ENCODE measurements at places on chromosomes 6 and 20. TPM values are rescaled to one million over a fixed set of nuclear protein-coding genes. Genes with fewer than 3 reads are reported as not detected.

Gene EPB41L1
- total RNA-seq = 133 TPM

Gene CDH4
- total RNA-seq = 21.9 TPM

Gene HRH3
- 2.3 TPM for total RNA-seq

Gene MYB
- 4.8 TPM for total RNA-seq

Gene BMP6
- 5.1 TPM for total RNA-seq

Gene SLC24A3
- total RNA-seq = 50.5 TPM

Gene C6orf141
- total RNA-seq = 1.6 TPM

Gene DNAH8
- total RNA-seq = under 0.01 TPM

Gene LGSN
- under 0.01 TPM for total RNA-seq

Gene THBS2
- total RNA-seq = 14.1 TPM

Gene C20orf204
- 3.7 TPM for total RNA-seq

Gene OCSTAMP
- total RNA-seq = not detected

Gene POLR3F
- 31.8 TPM for total RNA-seq

Gene PHF20
- total RNA-seq = 50.5 TPM

Gene CCN6
- total RNA-seq = not detected

Gene MCCD1
- not detected for total RNA-seq

Gene MEI4
- total RNA-seq = 2.1 TPM

Gene BPI
- 0.46 TPM for total RNA-seq

Gene SLC22A7
- total RNA-seq = 0.23 TPM

Gene EYA2
- total RNA-seq = 3.5 TPM

Gene HS3ST5
- total RNA-seq = 26.1 TPM

Gene TPBG
- 7.2 TPM for total RNA-seq

Gene CPNE5
- 36.0 TPM for total RNA-seq

Gene NELFE
- 47.5 TPM for total RNA-seq

Gene TP53TG5
- not detected for total RNA-seq

Gene DSP
- total RNA-seq = 6.2 TPM

Gene RAD21L1
- total RNA-seq = not detected

Gene TRERF1
- 4.8 TPM for total RNA-seq

Gene DNMT3B
- total RNA-seq = 4.2 TPM

Gene MAP3K4
- total RNA-seq = 50.5 TPM

Gene TFAP2D
- total RNA-seq = 0.92 TPM

Gene RGS17
- total RNA-seq = 81.2 TPM

Gene VSX1
- 0.46 TPM for total RNA-seq

Gene AK9
- 54.7 TPM for total RNA-seq

Gene ADGRF4
- not detected for total RNA-seq

Gene SMLR1
- not detected for total RNA-seq

Gene PTGIS
- total RNA-seq = 11.1 TPM

Gene CD109
- total RNA-seq = 2.3 TPM

Gene RPP40
- 19.1 TPM for total RNA-seq

Gene GNMT
- total RNA-seq = not detected

Gene PNPLA1
- total RNA-seq = not detected

Gene GPLD1
- total RNA-seq = 21.2 TPM

Gene TEAD3
- total RNA-seq = 0.23 TPM

Gene DSTN
- total RNA-seq = 268 TPM

Gene RIN2
- 27.9 TPM for total RNA-seq

Gene HLA-DQA1
- total RNA-seq = 0.92 TPM

Gene CFAP61
- 8.8 TPM for total RNA-seq

Gene THEMIS
- not detected for total RNA-seq
